Osteoblast (primary cell): ENCODE measurements at places on chromosomes 16 and 17. TPM values are rescaled to one million over a fixed set of nuclear protein-coding genes. Genes with fewer than 3 reads are reported as not detected.

DNA sequence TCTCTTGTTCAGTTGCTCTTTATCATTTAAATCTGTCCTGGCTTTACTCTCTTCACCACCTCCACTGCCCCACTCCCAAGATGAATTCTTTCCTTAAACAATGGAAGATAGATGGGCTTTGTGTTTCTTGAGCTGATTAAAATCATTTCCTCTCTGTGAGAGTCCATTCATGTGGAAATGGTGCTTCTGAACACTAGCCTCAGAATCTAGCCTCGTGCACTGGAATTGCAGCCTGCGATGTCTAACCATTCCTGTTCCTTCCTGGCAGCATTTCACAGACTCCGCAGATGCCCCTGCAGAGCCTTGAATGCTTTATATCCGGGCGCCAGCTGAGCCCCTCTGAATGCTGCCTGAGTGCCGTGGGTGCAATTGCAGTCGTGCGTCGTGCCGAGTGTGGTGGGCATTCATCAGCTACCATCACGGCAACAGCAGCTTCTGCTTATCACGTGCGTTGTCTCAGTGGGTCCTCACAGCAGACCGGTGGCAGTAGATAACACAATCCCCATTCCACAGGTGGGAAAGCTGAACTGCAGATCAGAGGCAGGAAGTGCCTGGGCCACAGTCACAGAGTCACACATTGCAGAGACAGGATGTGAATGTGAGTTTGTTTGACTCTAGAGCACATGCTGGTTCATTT is 172.8 kb upstream of the WSCD1 start:
- H3K4me3 ChIP-seq, result no peak overlapping the region
- H3K36me3 ChIP-seq, result no peaks in the 10 kb centered on the region
- peaks cover 9% of the 10 kb centered on the region for H3K27me3 ChIP-seq
- no peaks in the 10 kb centered on the region for H3K4me1 ChIP-seq
- no peak for DNase-seq
- no peak overlapping the region for H3K27ac ChIP-seq

DNA sequence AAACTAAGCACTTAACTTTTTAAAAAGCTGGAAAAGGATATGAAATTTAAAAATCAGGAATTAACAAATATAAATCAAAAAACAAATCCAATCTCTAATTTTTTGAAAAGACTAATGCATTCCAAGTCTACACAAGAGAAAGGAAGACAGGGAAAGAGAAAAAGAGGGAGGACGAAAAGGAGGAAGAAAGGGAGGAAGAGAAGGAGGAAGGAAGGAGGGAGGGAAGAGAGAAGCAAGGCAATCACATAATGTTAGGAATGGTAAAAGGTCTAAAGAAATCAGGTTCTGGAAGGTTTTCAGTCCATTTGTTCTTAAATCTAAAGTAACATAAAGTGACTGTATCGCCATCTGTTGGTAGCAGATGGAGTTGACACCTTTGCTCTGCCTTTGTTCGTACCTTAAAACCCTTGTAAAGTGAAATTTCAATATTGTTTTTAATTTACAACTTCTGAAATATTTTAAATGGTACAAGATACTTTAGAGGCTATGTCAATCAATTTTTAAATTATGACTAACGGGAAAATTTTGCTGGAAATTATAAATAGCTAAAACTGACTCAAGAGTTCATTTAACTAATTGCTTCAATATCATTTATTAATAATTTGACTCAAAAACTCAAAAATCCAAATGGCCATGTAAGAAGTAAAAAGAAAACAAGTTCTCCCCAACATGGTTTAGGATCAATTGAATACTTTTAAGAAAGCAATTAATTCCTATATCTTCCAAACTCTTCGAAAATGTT is 20.4 kb upstream of the CDYL2 start:
- no peaks in the 10 kb centered on the region for H3K36me3 ChIP-seq
- no peak overlapping the region for H3K4me3 ChIP-seq
- H3K4me1 ChIP-seq, result no peaks in the 10 kb centered on the region
- H3K27me3 ChIP-seq, result peaks cover 13% of the 10 kb centered on the region
- no peak overlapping the region for H3K27ac ChIP-seq
- no peak for DNase-seq

GRCh38 chr16:24540602-24541210 is 1.3 kb downstream of the RBBP6 start:
- DNase-seq, result no peak
- H3K4me3 ChIP-seq, result peak overlapping the region; percentile 96
- peaks cover 3% of the 10 kb centered on the region for H3K36me3 ChIP-seq
- H3K27ac ChIP-seq, result peak overlapping the region; percentile 97
- peaks cover 32% of the 10 kb centered on the region for H3K4me1 ChIP-seq

GRCh38 chr16:66008136-66008535 is 358.4 kb upstream of the CDH5 start:
- no peaks in the 10 kb centered on the region for H3K36me3 ChIP-seq
- peaks cover 14% of the 10 kb centered on the region for H3K4me1 ChIP-seq
- peak overlapping the region; percentile 85 for H3K27ac ChIP-seq
- peak overlapping the region; percentile 41 for H3K4me3 ChIP-seq

GRCh38 chr16:68503334-68503733 is 35.8 kb upstream of the ZFP90 start:
- no peak overlapping the region for H3K27ac ChIP-seq
- H3K27me3 ChIP-seq, result peaks cover 13% of the 10 kb centered on the region
- H3K4me1 ChIP-seq, result peaks cover 7% of the 10 kb centered on the region
- H3K36me3 ChIP-seq, result no peaks in the 10 kb centered on the region
- no peak overlapping the region for H3K4me3 ChIP-seq
- DNase-seq, result peak; percentile 90

The CD300LG gene
- total RNA-seq, result not detected in 2 replicates

DNA sequence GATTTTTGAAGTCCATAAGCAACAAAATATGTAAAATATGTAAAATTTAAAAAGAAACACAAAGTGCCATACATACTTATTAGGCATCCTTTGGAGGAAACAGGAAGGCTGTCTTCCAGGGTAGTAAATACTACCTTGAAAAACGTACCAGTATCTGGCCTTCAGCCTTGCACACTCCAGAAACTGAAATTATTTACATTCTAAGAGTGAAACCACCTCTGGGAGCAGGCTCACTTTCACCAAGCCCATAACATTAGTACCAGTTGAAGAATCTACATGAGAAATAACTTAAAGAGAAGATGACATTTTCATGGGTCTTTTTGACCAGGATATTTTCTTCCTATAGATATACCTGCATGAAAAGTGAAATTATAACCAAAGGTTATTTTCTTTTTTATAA is 6.4 kb downstream of the KRTAP9-1 start:
- no peaks in the 10 kb centered on the region for H3K36me3 ChIP-seq
- no peaks in the 10 kb centered on the region for H3K27me3 ChIP-seq
- H3K4me3 ChIP-seq, result no peak overlapping the region
- no peak for DNase-seq
- peaks cover 10% of the 10 kb centered on the region for H3K4me1 ChIP-seq

- H3K4me1 ChIP-seq, result peaks cover 7% of the 10 kb centered on the region
- H3K36me3 ChIP-seq, result no peaks in the 10 kb centered on the region
- no peaks in the 10 kb centered on the region for H3K27me3 ChIP-seq
- H3K4me3 ChIP-seq, result no peak overlapping the region
- peak; percentile 92 for DNase-seq
Observed at GRCh38 chr16:49806446-49806845, 49.5 kb downstream of the ZNF423 start.

DNA sequence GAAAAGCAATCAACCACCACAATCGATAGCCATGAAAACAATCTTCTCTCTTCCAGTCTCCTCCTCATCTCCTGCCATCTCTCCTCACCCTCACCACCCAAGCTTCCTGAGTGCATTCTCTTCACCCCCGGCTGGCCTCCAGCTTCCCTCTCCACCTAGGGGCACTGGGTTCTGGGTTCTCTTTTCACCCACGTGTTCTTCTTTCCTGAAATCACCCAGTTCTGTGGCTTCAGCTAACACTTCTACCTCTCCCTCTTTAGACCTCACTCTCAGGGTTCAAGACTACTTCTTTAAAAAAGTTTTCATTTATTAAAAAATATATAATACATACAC is 8.2 kb downstream of the ITGAM start:
- H3K4me1 ChIP-seq, result no peaks in the 10 kb centered on the region
- no peaks in the 10 kb centered on the region for H3K36me3 ChIP-seq
- H3K27me3 ChIP-seq, result peaks cover 10% of the 10 kb centered on the region
- DNase-seq, result no peak

GRCh38 chr16:86398201-86398600 is 112.1 kb upstream of the FOXF1 start:
- H3K4me3 ChIP-seq, result no peak overlapping the region
- H3K27me3 ChIP-seq, result peaks cover 12% of the 10 kb centered on the region
- H3K4me1 ChIP-seq, result peaks cover 6% of the 10 kb centered on the region
- no peak overlapping the region for H3K27ac ChIP-seq

The APOH gene
- not detected in 2 replicates for total RNA-seq

GRCh38 chr16:4566144-4566543 is 10.0 kb downstream of the C16orf96 start:
- no peaks in the 10 kb centered on the region for H3K36me3 ChIP-seq
- no peak overlapping the region for H3K4me3 ChIP-seq
- peaks cover 7% of the 10 kb centered on the region for H3K27me3 ChIP-seq
- peak; percentile 15 for DNase-seq
- H3K27ac ChIP-seq, result no peak overlapping the region
- H3K4me1 ChIP-seq, result no peaks in the 10 kb centered on the region

The RSKR gene
- total RNA-seq, result 4.1 and 4.3 TPM in 2 replicates

DNA sequence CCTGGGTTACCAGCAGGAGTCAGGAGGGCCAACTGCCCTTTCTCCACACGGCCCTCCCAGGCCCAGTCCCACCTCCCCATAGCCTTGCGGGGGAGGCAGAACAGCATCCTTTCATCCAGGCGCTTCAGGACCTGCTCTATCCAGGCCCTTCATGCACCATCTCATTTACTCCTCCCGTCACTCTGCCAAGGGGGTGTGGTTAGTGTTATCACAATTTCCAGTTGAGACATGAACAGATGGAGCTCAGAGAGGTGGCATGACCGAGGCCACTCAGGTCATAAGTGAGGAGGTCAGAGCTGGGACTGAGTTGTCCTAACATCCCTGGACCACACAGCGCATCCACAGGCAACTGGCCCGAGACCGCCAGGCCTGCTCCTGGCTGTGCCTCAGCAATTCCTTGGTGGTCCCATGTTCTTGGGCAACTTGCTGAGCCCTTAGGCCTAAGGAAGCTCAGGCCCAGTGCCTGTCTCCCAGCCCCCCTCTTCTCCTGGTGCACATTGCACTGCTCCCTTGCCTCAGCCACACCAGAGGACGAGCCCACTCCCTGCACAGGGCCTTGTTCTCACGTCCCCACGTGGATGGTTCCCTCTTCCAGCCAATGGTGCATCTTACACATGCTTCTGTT is 23.8 kb downstream of the C17orf100 start:
- peaks cover 4% of the 10 kb centered on the region for H3K4me1 ChIP-seq
- no peaks in the 10 kb centered on the region for H3K36me3 ChIP-seq
- peaks cover 34% of the 10 kb centered on the region for H3K27me3 ChIP-seq
- DNase-seq, result no peak
- H3K4me3 ChIP-seq, result no peak overlapping the region
- no peak overlapping the region for H3K27ac ChIP-seq

- H3K4me1 ChIP-seq, result peaks cover 20% of the 10 kb centered on the region
- H3K27ac ChIP-seq, result peak overlapping the region; percentile 53
- H3K4me3 ChIP-seq, result no peak overlapping the region
- H3K27me3 ChIP-seq, result no peaks in the 10 kb centered on the region
Observed at GRCh38 chr17:42338427-42338985, 49.7 kb downstream of the STAT3 start.

- H3K36me3 ChIP-seq, result no peaks in the 10 kb centered on the region
- no peak overlapping the region for H3K27ac ChIP-seq
- H3K4me1 ChIP-seq, result no peaks in the 10 kb centered on the region
- H3K27me3 ChIP-seq, result peaks cover 3% of the 10 kb centered on the region
- H3K4me3 ChIP-seq, result no peak overlapping the region
Observed at GRCh38 chr16:10635365-10636021, 55.1 kb upstream of the EMP2 start.

DNA sequence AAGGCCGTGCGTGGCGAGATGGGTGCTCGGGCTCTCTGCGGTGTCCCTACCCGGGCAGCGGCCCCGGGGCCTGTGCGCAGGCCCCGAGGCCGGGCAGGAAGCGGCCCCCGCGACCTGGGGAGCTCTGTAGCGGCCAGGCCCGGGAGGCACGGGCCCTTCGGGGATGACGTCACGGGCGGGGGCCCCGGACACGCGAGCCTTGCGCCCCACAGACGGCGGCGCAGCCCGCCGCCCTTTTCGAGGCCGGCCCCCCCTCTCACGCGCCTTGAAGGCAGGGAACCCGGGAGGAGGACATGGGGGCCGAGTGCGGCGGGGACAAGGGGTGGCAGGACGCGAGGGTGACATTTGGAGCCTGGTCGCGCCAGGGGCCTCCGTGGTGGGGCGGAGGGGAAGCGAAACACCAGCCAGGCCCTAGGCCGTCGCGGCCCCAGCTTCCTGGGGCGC is 1.1 kb downstream of the RAI1 start:
- H3K27me3 ChIP-seq, result peaks cover 5% of the 10 kb centered on the region
- peaks cover 26% of the 10 kb centered on the region for H3K4me1 ChIP-seq
- peak overlapping the region; percentile 96 for H3K27ac ChIP-seq
- peak overlapping the region; percentile 82 for H3K4me3 ChIP-seq
- DNase-seq, result peak; percentile 93

- DNase-seq, result no peak
- no peak overlapping the region for H3K4me3 ChIP-seq
- no peaks in the 10 kb centered on the region for H3K36me3 ChIP-seq
- no peaks in the 10 kb centered on the region for H3K4me1 ChIP-seq
Observed at GRCh38 chr16:16923479-16923878, 544.5 kb downstream of the NPIPA7 start.

DNA sequence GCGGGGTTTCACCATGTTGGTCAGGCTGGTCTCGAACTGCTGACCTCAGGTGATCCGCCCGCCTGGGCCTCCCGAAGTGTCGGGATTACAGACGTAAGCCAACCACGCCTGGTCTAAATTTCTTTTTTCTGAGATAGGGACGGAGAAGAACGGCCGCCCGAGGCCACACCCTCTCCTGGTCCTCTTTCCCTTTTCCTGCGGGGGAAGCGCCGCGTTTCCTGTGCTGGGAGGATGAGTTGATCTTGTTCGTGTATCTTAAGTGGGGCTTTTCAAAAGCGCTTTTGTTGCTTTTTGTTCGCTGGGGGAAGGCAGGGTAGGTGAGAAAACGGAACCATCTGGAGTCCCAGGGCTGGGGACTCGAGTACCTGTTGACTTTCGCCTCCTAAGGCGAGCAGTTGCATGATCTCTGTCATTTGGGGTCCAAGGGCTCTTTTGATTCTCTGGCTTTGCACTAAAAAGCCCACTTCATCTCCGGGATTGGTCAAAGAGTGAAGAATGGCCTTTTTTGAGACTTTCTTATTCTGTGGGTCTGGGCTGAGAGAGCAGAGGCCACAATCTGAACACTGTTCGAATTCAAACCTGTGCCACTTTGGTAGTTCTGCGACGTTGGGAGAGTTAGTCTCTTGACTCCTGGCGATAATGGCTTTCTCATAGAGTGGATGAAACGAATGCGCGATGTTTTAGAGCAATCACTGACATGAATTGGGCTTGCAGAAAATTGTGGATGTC is 1.3 kb downstream of the FUS start:
- H3K27me3 ChIP-seq, result no peaks in the 10 kb centered on the region
- H3K27ac ChIP-seq, result peak overlapping the region; percentile 100
- peaks cover 40% of the 10 kb centered on the region for H3K4me1 ChIP-seq

GRCh38 chr17:50060951-50061712 is 5.2 kb downstream of the ITGA3 start:
- H3K27me3 ChIP-seq, result no peaks in the 10 kb centered on the region
- H3K4me1 ChIP-seq, result peaks cover 88% of the 10 kb centered on the region
- H3K4me3 ChIP-seq, result peak overlapping the region; percentile 2
- peaks cover 10% of the 10 kb centered on the region for H3K36me3 ChIP-seq
- H3K27ac ChIP-seq, result peak overlapping the region; percentile 95

GRCh38 chr17:9648521-9649110 is 3.3 kb downstream of the USP43 start:
- no peak overlapping the region for H3K27ac ChIP-seq
- peaks cover 15% of the 10 kb centered on the region for H3K27me3 ChIP-seq
- H3K4me3 ChIP-seq, result no peak overlapping the region
- H3K36me3 ChIP-seq, result no peaks in the 10 kb centered on the region
- peaks cover 3% of the 10 kb centered on the region for H3K4me1 ChIP-seq
